ENCODE measurements at places on chromosomes 1 and 21.

- DNase-seq = no peak
Observed at GRCh38 chr21:19844334-19844733, 1153.9 kb upstream of the NCAM2 start.

DNA sequence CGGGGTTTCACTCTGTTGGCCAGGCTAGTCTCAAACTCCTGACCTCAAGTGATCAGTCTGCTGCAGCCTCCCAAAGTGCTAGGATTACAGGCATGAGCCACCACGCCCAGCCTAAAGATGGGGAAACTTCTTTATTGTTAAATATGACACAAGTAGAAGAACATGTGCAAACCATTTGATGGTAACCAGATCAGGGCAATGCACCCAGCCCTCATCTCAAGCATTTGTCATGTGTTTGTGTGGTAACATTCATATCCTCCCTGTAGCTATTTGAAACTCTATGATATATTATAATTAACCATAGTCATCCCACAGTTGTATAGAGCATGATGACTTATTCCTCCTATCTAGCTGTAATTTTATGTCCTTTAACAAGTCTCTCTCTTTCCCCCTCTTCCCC lies 119.5 kb upstream of the TMPRSS2 start:
- DNase-seq = no peak

GRCh38 chr1:200965111-200965805 lies 58.3 kb downstream of the KIF21B start:
- DNase-seq = no peak

GRCh38 chr1:47555841-47556560 lies 118.2 kb downstream of the FOXD2 start:
- DNase-seq = no peak

DNA sequence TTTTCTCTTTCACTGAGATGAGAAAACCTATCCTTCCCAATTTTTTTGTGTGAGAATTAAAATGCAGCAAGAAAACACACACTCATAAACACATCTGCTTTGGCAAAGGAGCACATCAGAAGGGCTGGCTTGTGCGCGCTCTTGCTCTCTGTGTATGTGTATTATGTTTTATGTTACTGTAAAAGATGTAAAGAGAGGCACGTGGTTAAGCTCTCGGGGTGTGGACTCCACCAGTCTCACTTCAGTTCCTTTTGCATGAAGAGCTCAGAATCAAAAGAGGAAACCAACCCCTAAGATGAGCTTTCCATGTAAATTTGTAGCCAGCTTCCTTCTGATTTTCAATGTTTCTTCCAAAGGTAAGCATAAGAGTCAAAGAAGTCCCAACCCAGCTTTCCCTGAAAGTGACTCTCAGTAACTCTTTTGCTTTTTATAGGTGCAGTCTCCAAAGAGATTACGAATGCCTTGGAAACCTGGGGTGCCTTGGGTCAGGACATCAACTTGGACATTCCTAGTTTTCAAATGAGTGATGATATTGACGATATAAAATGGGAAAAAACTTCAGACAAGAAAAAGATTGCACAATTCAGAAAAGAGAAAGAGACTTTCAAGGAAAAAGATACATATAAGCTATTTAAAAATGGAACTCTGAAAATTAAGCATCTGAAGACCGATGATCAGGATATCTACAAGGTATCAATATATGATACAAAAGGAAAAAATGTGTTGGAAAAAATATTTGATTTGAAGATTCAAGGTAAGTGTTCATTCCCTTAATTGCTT lies at the start of gene CD2:
Gene CD2 (plus strand): TSS at position 233 of the 780 bp plus-strand sequence. CDS start 63 bp downstream, at position 296.
- peak; percentile 39 for DNase-seq

DNA sequence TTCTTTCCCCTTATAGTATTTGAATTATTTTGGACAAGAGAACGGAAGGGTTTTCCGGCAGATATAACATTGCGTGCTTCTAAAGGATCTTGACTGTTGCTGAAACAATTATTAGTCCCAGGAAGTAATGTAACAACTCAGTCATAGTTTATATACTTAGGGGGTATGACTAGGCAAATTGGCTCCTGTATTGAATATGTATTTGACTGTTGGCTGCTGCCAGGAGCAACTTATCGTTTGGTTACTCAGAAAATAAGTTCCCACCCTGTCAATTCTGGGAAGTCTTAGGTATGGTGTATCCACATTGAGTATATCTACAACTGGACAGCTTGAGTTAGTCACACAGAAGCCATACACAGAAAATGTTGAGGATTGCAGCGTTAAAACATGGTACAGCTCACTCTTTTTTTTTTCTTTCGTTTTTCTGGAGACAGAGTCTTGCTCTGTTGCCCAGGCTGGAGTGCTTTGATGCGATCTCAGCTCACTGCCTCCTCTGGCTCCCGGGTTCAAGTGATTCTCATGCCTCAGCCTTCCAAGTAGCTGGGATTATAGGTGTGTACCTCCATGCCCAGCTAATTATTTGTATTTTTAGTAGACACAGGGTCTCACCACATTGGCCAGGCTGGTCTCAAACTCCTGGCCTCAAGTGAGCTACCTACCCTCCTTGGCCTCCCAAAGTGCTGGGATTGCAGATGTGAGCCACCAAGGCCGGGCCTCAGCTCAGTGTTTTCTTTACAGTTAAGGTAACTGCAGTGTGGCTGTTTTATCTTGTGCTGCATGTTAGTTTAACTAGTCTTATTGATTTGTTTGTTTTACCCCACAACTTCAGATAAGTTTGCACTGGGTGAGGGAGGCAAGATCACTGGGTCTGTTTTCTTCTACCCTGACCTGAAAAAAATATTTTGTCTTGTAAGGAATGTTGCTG lies 10.2 kb downstream of the SMAP2 start:
- no peak for DNase-seq

- DNase-seq = no peak
Observed at GRCh38 chr1:2953688-2954285, 67.5 kb upstream of the ACTRT2 start.

GRCh38 chr21:46297338-46298271 lies 11.5 kb downstream of the YBEY start:
- DNase-seq = no peak

- no peak for DNase-seq
Observed at GRCh38 chr1:192382758-192383157, 66.0 kb downstream of the RGS21 start.

- no peak for DNase-seq
Observed at GRCh38 chr1:205523261-205523890, 18.9 kb downstream of the CDK18 start.

GRCh38 chr1:22529901-22530621 lies 33.2 kb upstream of the EPHA8 start:
- no peak for DNase-seq

GRCh38 chr1:22490309-22490708 lies 38.7 kb downstream of the ZBTB40 start:
- no peak for DNase-seq

DNA sequence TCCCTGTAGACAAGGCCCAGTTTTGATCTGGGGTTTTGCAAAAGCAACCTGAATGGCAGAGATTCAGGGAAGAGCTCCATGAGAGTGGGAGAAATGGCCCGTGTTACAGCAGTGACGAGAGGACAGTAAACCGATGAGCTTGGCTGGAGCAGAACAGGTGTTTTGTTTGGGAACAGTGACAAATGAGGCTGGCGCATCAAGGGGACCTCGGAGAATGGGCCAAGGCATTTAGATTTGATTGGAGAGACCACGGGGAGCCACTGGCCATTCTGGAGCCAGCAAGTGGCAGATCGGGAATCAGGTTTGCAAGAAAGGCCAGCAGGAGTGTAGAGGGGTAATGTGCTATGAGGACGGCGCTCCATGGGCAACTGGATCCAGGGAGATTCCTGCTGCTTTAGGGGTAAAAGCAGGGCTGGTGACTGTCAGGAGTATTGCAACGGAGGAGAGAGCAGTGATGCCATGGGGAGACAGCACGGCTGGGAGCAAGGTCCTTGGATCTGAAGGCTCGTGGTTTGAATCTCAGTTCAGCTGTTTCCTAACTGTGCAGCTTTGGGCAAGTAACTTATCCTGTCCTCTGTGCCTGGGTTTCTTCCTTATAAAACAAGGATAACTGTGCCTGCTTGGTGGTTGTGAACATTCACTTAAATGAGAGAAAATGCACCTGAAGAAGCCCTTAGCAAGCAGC lies 9.9 kb upstream of the KLHDC7A start:
- no peak for DNase-seq

GRCh38 chr1:54331843-54332463 lies 74.2 kb downstream of the SSBP3 start:
- DNase-seq = no peak

DNA sequence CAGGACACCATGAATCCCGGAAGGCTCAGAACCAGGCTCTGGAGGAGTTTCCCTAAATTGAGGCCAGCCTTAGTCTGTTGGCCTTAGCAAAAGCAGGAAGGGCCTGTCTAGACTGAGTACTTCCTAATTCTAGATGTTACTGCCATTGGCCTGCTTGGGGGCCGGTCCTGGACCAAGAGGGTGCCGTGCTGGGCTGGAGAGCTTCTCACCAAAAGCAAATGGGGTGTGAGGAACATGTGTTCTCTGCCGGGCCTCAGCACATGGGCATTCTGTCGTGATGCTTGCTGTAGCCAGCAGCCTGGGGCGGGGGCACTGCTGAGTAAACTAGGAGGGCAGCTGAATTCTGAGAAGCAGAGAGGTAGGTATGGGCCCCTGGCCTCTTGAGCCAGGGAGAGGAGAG lies 35.7 kb upstream of the MAN1C1 start:
- DNase-seq = no peak

DNA sequence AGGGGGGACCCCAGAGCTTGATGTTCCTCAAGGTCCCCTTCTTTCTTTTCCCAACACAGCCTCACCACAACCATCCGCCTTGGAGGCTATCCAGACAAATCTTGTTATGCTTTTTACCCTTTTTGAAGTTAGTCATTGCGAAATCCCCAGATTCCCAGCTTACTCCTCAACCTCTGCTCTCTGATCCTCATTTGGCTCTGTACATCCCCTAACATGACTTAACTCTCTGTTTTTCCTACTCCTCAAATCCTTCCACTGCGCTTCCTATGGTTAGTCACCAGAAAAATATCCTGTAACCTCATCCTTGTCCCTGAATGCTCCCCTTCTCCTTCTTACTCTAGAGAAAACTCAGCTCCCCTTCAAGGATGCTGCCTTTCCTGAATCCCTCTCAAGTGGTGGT lies 189.1 kb upstream of the POU3F1 start:
- DNase-seq = no peak

- no peak for DNase-seq
Observed at GRCh38 chr1:25888426-25888987, 13.0 kb upstream of the PAQR7 start.

Measured in T-cell (primary cell).